ENCODE measurements at places on chromosomes 7 and 10. TPM values are rescaled to one million over a fixed set of nuclear protein-coding genes. Genes with fewer than 3 reads are reported as not detected.

Gene TUBAL3
- not detected for total RNA-seq

Gene TACC2
- not detected for total RNA-seq

Gene CPEB3
- total RNA-seq = 2.9 TPM

- ATAC-seq = peak; percentile 87
These were observed 46.6 kb downstream of the LRRN3 start for GRCh38 chr7:111137296-111138192.

GRCh38 chr10:103564116-103564501, 70.6 kb downstream of the NEURL1 start:
- no peak for ATAC-seq

- no peak for ATAC-seq
These were observed 178.0 kb downstream of the JCAD start for GRCh38 chr10:29881336-29881771.

DNA sequence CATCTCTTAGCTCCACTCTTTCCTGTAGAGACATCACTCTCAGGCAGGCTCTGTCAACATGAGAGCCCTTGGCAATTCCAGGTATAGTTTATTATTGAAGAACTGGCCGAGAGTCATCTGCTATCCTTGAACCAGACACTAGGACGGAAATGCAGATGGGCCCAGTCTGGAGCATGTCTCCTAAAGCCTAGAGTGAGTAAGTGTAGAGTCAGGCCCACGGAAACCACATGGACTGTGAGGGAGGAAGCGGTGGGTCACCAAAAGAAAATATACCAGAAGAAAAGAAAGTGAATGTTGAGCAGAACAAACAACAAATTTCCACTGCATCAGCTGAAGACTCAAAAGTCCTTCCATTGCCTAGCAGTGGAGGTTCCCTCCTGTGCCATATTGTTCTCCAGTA, 15.7 kb upstream of the RELN start:
- no peak for ATAC-seq

DNA sequence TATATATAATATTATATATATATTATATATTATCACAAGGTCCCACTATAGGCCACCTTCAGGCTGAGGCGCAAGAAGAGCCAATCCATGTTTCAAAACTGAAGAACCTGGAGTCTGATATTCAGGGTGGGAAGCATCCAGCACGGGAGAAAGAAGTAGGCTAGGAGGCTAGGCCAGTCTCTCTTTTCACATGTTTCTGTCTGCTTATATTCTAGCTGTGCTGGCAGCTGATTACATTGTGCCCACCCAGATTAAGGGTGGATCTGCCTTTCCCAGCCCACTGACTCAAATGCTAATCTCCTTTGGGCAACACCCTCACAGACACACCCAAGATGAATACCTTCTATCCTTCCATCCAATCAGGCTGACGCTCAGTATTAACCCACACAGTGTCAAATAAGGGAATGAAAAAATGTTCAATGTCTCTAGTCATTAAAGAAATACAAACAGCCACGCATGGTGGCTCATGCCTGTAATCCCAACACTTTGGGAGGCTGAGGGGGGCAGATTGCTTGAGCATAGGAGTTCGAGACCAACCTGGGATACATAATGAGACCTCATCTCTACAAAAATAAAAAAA, 135.4 kb upstream of the PCBD1 start:
- no peak for ATAC-seq
